ENCODE measurements at places on chromosomes 5 and 9.

DNA sequence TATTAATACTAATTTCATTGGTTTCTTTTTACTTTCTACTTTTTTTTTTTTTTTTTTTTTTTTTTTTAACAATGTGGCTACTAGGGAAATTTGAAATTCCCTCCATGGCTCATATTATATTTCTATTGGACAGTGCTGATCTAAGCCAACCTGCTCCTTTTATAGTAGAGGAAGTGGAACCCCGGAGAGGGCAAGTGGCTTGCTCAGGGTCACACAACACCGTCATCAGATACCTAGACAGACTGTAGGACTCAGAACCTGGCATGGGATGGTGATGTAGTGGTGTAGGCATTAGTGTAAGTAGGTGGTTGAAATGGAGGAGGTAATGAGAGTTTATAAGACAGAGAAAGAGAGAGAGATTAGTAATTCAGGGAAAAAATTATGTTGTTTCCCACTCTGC is 10.8 kb downstream of the ZNF618 start:
- DNase-seq = no peak

DNA sequence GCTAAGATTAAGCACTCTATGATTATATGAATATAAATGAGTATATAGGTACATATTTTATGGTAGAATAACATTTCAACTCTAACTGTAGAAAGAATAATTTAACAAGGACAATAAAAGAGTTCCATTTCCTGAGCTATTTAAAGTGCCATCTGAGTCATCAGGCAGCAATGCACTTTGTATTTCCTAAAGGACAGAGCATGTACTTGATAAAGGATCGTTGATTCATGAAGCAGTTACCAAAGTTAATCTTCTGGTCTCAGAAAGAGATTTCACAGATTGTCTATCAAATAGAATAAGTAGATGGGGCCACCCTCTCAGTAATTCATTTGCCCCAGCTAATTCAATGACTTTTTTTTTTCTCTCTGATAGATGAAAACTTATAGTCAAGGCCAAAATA is 747.8 kb downstream of the CDH18 start:
- no peak for DNase-seq

DNA sequence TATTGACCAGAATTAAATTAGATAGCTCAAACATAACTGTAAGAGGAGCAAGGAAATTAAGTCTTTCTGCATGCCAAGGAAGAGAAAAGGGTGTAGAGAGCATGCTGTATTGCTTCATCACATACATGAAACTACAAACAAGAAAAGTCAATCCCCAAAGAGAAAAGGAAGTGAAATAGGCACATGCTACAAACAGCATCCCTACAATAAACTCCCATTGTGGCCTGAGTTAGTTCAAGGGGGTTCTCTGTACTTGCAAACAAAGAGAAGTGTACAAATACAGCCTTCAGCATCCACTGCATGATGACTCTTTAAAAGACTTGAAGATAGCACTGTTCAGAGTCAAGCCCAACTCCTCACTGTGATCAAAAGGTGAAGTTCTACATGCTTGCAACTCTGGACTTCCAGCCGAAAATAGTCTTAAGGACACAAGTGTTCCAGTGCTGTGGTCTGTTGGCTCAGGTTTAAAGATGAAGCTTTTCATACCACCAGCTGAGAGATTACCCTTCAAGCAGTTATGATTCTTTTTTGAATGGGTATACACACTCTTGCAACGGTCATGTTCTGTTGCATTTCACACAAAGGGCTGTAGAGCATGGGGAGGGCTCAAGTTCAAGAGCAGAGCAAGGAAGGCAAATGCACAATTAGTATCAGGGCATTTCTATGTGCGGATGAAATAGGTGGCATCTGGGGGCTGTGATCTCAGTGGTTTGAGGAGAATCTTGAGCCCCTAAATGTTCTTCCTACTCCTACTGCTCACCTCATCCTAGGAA is 534.5 kb downstream of the EBF1 start:
- DNase-seq = no peak

DNA sequence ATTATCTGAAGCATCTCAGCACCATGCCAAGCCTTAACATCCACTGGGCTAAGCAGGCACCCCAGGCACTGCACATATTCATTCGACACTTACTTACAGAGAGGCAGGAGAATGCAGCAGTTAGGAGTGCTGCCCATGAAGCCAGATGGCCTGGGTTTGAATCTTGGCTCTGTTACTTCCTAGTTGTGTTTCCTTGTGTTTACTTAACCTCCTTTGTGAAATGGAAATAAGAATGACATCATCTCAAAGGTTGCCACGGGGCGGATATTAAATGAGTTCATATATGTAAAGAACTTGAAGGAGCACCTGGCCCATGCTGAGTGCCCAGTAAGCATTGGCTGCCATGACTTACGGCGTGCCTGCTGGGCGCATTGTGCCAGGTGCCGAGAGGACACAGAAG is 565.2 kb downstream of the CDK5RAP2 start:
- DNase-seq = no peak

DNA sequence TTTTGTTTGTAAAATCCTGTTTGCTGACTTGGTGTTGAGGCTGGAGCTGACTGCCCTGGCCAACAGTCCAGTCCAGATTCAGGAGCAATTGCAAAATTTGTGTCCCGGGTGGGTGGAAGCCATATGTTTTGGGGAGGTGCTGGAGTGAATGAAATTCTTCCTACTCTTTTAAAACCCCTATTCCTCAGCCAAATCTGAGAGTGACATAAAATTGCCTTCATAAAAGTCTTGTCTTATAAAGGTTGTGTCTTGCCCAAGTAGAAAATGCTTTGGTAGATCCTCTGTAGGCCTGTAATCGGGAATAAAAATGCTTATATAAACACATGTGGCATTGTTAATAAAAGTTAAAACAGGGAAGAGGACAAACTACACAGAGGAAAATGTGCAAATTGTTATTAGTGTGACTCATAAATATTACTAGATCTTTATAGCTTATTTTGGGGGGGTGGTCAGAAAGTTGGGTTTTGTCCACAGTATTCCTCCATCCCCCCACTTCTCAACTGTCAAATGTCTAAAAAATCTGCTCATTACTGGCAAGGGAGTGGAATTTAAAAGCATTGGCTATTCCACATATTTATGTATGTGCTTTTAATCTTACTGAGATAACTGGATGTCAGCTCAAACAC is 45.6 kb downstream of the NNT start:
- no peak for DNase-seq

DNA sequence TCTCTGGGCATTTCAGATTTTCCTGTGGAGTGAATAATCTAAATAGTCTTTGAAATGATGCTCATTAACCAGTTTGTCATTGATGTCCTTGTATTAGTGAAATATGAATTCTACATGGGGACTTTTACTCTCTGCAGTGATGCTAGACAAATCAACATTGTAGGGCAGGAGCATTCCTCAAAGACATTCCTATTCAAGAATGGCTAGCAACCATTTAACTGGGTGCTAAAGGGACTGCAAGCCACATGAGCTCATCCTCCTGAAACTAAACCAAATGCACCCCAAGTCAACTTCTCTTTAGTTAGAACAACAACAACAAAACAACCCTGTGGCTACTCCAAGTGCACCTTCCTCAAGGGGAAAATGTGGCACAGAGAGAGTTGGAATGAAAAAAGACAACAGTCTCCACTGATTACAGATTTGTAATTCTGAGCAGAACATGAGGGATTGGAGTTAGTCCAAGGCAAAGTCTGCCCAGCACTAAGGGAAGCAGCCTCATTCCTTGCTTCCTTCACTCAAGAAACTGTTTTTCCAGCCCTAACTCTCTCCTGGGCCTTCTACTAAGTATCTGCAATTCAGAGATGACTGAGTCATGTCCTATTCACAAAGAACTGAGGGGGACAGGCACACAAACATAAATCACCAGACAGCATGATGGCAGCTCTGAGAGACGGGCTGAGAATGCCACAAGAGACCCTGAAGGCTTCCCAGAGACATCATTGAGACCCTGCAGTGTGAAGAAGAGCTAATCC is 82.0 kb upstream of the WWC1 start:
- DNase-seq = no peak

- no peak for DNase-seq
Observed at GRCh38 chr5:118325931-118326330, 662.4 kb downstream of the DTWD2 start.

DNA sequence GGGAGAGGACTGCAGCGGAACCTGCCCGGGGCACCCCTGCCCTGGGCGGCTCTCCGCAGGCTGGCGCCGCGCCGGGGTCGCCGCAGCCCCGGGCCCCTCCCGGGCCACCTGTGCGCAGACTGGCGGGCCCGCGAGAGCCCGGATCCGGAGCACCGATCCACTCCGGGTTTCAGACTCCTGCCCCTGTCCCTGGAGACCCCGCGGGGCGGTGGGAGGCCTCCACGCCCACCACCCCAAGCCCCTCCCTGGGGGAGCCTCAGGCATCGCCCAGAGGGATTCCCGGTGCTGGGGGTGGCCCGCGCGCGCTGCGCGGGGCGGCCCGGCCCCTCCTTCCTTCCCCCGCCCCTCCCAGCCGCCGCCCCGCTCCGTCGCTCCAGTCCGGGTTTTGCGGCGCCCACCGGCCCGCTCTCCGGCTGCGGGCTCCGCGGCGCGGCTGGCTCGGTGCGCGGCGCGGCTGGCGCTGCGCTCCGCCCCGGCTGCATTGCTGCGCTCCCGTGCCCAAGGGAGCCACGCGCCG is at the start of gene UNC5A:
Gene UNC5A, plus strand, starts transcription at position 479 of the 517 bp plus-strand sequence. CDS start 192 bp downstream, outside the sequence.
- DNase-seq = no peak

- no peak for DNase-seq
Observed at GRCh38 chr5:150143350-150144245, 12.0 kb downstream of the PDGFRB start.

DNA sequence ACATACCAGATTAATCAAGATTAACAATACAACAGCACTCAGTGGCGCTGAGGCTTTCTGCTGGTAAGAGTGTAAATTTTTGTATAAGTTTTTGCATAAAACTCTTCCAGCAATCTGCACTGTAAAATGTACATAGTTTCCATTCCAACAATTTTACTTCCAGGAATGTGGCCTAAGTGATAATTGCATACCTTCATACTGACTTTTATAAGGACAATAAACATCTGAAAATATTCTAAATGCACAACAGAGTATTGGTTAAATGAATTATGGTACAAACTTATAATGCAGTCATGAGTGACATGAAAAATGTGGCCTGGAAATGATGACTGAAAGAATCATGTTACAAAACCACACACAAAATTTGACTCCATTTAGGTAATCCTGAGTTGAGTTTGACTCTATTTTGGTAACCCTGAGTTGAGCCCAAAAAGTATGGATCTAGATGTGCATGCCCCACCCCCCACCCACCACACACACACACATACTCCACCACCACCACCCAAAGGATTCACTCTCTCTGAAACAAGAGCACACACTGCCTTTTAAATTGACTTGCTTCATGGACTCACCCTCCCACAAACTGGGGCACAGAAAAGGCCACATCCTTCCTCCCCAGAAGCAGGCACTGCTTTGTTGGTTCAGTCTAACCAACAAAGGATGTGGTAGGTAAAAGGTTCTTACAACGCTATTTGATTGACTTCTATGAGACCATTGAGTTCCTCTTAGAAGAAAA is 137.6 kb downstream of the SUSD1 start:
- no peak for DNase-seq

DNA sequence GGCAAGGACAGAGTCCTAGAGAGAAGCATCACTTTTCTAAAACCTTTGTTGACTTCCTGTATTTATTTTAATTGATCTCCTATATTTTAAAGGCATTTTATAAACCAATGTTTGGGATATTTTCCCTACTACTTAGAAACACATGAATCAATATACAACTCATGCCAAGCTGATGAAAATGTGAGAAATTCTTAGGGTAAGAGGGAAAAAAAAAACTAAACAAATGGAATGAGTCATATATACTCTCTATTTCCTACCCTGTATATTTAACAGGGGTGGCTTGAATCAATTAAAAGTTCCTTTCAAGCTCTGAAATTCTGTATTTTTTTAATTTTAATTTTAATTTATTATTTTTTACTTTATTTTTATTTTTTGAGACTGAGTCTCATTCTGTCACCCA is 19.6 kb downstream of the BAAT start:
- no peak for DNase-seq

GRCh38 chr9:137217276-137218211 is 4.5 kb downstream of the RNF208 start:
- no peak for DNase-seq

DNA sequence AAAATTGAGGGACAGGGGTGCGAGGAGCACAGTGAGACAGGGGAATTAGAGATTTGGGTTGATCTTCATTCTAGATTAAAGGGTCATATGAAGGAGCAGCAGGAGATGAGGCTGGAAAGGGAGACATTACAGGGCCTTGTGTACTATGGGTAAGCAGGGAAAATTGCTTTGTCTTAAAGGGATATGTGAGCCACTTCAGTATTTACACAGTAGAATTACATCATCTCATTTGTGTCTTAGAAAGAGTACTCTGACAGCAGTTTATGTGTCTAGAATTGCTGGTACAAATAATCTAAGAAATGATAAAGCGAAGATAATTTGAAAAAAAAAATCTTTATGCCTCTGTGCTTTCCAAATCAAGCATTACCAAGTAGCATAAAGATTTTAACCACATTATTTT is 287.0 kb upstream of the ARRDC3 start:
- no peak for DNase-seq

DNA sequence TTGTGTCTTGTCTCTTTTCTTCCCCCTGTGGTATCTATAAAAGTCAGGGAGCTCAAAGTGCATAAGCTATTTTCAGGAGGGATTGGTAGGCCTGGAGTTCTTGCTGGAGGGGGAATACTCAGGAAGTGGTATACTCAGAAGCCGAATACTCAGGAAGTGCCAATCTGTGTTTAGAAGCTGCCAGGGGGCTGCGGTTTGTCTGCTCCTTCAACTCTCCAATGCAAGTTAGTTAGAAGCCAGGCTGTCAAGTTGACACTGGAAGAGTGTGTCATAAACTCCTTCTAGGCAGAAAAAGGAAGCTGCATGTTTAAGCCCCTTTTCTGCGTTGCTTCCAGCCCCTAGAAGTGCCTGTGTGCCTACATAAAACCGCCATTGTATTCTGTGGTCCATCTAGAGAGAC is 366.5 kb downstream of the TAF11L14 start:
- no peak for DNase-seq

DNA sequence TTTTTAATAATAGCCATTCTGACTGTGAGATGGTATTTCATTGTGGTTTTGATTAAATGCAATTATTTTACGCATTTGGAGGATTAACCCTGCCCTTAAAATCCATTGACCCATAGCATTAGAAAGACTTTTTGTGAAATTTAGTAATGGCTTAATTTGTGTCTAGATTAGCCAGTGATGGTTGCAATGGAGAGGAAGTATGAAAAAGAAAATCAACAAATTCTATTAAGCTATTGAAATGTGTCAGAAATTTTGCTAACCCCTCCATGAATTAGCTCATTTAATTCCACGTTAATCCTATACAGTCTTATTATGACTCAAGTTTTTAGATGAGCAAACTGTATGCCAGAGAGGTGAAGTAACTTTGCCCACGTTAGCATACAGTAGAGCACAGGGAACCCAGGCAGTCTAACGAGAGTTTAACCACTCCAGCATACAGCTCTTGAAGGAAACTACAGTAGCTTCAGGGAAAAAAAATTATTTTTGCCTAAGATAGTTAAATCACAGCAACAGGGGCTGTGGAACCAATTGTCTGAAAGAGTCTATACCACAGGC is 158.2 kb upstream of the PPP2R2B start:
- DNase-seq = no peak

DNA sequence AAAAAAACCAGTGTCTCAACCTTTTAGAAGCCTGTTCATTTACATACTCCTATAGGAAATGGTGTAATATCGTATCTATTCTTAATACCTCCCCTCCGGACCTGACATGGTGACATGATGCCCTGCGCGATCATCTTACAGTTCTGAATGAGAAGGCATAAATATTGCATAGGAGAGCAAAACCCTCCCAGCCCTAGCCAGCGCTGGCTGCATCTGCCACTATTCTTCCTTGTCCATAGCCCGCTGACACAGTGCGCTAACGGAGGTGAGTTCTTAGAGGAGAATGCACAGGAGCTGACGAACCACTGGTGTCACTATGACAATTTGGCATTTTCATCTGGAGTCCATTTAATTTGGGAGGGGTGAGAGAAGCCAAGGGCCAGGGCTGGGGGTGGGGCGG is 290.1 kb downstream of the EFNA5 start:
- DNase-seq = no peak
